Activated T-helper 1 cell treated with anti-CD3 and anti-CD28 coated beads, Interleukin-12 subunit alpha, Interleukin-12 subunit beta, Interleukin-2, Interleukin-4 antibody, amounts not matched to agents 30 ng/mL and 10 ng/mL and 1 ng/mL, durations not matched to agents 14 hours and 24 hours and 36 hours (primary cell): ENCODE measurements at places on chromosomes 2 and 18. TPM values are rescaled to one million over a fixed set of nuclear protein-coding genes. Genes with fewer than 3 reads are reported as not detected.

The TCF23 gene
- not detected in 2 replicates for total RNA-seq

The TMEM169 gene
- total RNA-seq: 0.93 and 2.2 TPM in 2 replicates

The TUBA3E gene
- not detected in 2 replicates for total RNA-seq

DNA sequence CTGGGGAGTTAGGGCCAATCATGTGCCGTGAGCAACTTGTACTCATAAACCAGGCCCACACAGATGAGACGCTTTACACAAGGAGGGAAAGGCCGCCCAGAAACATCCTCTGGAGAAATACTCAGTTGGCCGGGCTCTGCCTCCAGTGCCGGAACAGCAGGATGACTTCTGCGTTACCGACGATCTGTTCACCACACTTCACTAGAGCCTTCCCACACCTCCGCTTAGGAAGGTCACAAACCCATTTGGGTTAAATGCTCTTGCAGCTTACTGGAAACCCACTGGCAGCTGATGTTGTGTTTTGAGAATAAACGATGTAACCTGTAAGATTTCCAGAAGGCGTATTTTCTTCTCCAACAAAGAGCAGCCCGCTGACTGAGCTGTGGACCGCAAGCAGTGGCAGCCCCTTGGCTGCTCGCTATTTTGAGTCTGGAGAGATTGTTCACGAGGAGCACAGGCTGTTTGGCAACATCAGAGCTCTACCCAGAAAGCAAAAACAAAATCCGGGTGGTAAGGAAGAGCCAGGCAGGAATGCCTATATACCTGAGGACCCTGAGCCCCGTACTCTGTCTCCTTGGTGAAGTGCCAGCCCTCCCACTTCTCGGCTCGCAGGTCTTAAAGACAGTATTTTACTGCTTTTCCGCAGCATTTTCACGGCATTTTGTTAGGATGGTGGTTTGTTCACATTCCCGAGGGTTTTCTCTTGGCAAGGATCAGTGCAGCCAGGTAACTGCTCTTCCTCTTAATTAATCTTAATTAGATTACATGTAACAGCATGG lies 44.0 kb downstream of the COLEC12 start:
- DNase-seq: no peak

The CTAGE1 gene
- not detected in 2 replicates for total RNA-seq

- DNase-seq: no peak
Observed at GRCh38 chr2:133369901-133370658, 198.2 kb downstream of the NCKAP5 start.

DNA sequence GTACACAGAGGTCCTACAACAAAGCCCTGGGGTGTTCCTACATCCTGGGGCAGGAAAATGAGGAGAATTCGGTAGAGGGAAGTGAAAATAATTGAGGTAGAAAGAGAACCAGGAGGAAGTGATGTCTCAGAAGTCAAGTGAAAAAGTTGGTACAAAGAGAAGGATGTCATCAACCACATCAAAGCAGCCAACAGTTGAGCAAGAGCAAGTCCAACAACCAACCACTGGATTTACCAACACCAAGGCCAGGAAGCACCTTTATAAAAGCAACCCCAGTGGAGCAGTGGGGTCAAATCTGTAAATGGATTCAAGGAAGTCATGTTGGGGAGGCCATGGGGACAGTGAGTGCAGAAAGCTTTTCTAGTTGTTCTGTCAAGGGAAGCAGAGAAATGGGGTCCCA lies 360.4 kb downstream of the ZNF516 start:
- no peak for DNase-seq

The AKAIN1 gene
- not detected in 2 replicates for total RNA-seq

GRCh38 chr2:4427083-4427482 lies 723.7 kb downstream of the DCDC2C start:
- no peak for DNase-seq

The MYL1 gene
- total RNA-seq: not detected in 2 replicates

GRCh38 chr2:64727843-64728463 lies 74.2 kb upstream of the SERTAD2 start:
- DNase-seq: no peak

The IL37 gene
- total RNA-seq: not detected in 2 replicates

DNA sequence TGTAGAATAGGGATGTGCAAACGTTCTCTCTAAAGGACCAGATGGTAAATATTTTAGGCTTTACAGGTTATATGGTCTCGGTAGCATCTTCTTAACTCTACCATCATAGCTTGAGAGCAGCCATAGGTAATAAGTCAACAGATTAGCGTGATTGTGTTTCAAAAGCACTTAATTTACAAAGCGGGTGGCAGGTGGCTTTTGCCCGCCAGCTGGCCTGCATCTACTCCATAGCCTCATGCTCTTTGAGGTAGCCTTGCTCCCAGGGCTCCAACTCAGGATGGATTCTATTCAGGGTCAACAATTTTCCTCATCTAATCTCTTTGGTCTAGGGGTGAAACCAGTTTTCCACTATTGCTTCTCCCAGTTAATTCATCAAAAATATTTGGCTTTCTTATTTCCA lies 5.0 kb upstream of the ATP9B start:
- no peak for DNase-seq
